Lung microvascular endothelial cell (primary cell): ENCODE measurements at places on chromosomes 4 and X. TPM values are rescaled to one million over a fixed set of nuclear protein-coding genes. Genes with fewer than 3 reads are reported as not detected.

DNA sequence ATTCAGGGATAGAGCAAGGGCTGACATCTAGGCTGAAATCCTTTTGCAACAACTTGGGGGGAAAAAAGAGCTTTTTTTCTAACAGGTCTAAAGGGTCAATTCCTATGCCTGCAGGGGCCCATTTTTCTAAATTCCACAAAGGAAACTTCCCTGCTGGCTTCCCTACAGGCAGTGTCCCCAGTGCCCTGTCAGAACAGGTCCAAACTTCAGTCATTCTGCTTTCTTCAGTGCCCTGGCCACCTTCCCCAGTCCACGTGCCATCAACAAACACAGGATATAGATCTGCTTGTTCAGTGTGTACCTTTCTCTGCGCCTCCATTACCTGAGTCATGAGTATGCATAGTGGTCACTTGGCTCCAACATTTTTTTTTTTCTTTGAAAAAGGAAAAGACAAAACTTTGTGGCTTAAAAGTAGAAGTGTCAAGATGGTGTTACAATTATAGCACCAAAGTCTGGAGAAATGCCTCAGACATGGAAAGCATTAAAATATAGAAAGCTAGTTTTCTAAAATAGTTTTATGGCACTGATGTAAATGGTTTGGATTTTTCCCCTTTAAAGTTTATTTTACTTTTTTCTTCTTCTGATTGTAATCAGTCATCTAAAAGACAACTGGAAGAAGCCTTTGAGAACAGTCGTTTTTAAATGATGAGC is 84.0 kb upstream of the JADE1 start:
- no peak for DNase-seq

Gene CHRNA9
- total RNA-seq: not detected in 2 replicates

Gene TRPC5OS
- not detected in 2 replicates for total RNA-seq

- DNase-seq: no peak
These were observed 221.8 kb downstream of the MGST2 start for GRCh38 chr4:139887376-139887802.

Gene CYTL1
- total RNA-seq: 4.6 and 17.0 TPM in 2 replicates
